ENCODE measurements at places on chromosomes 13 and 19.

DNA sequence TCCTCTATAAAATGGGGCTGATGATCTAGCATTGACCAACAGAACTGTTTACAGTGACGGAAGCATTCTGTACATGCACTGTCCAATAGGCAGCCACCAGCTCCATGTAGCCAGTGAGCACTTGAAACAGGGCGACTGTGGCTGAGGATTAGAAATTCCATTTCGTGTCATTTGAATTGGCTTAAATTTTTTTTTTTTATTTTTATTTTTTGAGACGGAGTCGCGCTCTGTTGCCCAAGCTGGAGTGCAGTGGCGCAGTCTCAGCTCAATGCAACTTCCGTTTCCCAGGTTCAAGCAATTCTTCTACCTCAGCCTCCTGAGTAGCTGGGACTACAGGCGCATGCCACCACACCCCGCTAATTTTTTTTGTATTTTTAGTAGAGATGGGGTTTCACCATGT lies 3.0 kb downstream of the PRKCG start:
- DNase-seq, result no peak

DNA sequence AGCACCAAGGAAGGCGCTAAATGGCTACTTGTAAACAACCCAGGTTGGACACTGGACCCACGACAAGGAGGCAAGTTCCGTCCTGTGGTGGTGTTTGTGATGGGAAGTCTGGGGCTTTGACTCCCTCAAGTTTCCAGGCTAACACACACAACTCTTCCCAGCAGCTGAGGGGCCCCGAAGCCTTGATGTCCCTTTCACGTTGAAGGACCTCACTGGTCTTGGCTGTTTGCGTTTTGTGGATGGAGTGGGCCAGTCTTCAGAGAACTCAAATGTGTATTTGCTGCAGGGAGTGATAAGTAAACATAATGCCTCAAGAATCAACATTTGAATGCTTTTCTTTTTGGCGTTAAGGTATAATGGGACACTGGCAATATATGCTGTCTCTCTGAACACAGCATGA lies 199.2 kb downstream of the TM9SF2 start:
- DNase-seq, result no peak

GRCh38 chr19:9727644-9728043 lies 40.9 kb downstream of the ZNF846 start:
- no peak for DNase-seq

DNA sequence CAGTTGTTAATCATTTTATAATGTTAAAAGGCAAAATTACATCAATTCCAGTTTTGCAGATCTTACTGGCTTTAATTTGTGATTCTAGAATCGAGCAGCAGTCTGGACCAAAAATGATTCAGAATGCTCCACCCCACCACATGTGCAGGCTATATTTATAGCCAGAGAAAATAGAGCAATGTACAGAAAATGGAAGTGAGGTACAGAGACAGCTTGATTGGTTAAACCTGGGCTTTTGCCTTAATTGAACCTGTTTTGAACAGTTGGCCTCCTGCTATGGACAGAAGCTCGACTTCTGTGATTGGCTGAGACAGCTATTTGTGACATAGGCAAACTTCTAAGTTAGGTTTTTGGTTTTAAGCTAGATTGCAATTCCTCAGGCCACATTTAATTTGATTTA lies 607.4 kb upstream of the MIR17HG start:
- DNase-seq, result no peak

DNA sequence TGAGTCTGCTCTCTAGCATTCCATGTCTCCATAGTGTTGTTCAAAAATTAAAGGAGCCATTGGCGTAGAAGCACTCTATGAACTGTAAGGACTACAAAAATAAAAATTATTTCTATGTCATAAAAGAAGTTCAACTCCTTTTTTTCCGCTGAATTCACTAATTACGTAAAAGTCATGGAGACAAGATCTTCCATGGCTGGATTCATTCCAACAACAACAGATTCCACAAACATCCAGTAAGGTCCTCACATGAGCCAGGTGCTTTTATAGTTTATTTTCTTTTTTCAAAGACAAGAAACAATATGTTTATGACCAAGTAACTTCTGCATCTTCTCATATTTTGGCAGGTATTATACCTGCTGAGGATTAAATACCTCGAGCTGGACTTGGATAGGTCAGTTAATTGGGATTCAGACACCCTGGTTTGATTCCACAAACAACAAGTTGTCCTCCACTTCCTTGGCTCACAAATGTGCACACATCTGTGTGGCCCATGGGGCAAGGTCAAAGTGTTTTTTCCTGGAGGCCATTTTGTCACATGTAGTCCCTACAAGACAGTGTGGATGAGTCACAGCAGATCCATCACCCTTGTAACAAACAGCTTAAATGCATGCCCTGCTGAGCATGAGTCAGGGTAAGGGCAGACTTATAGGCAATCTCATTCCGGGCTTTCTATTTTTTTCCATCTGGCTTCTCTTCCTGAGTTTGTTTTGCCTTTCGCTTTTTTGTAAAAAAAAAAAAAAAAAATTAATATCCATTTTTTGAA lies 475.6 kb downstream of the COG6 start:
- no peak for DNase-seq

- peak; percentile 68 for DNase-seq
Measured at GRCh38 chr13:29771247-29771646, 79.2 kb downstream of the UBL3 start.

GRCh38 chr13:102825400-102825799 lies 20.4 kb upstream of the ERCC5 start:
- DNase-seq, result no peak

- no peak for DNase-seq
Measured at GRCh38 chr13:42420304-42420703, 148.4 kb downstream of the AKAP11 start.

GRCh38 chr19:38571682-38572081 lies 46.1 kb downstream of the MAP4K1 start:
- no peak for DNase-seq

- DNase-seq, result peak; percentile 38
Measured at GRCh38 chr19:39351537-39352064, 9.4 kb downstream of the SAMD4B start.

GRCh38 chr13:112066624-112067004 lies 335 bp upstream of the SOX1 start:
- DNase-seq, result peak; percentile 54

GRCh38 chr13:49326222-49326917 lies 78.6 kb downstream of the CDADC1 start:
- DNase-seq, result no peak

DNA sequence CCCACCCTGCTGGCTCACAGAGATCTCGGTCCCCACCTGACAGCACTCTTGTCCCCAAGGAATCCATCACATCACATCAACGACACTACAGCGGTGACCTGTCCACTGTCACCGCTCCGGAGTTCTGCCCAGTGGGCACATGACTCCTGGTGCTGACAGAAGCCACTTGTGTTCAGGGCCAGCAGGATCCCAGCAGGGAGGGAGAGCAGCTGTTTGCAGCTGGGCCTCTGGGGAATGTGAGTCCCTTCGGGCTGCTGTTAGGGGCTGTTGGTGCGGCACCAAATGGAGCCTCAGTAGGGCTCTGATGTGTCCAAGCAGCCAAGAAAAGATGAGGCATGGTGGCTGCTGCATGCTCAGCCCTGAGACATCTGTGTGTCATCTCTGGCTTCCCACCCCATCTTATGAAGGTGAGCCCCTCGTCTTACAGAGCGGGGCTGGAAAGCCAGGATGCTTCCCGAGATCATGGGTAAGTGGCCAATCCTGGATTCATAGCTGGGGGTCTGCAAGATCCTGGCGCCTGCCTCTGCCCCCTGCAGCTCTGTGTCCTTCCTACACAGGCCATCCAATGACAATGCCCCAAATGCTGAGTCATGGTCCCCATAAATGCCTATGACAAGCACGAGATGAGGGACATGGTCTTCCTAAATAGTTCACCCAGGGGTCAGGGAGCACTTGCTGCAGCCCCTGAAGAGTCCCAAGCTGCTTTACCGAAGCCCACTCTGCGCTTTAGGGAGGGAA lies 56.0 kb downstream of the F2RL3 start:
- no peak for DNase-seq

DNA sequence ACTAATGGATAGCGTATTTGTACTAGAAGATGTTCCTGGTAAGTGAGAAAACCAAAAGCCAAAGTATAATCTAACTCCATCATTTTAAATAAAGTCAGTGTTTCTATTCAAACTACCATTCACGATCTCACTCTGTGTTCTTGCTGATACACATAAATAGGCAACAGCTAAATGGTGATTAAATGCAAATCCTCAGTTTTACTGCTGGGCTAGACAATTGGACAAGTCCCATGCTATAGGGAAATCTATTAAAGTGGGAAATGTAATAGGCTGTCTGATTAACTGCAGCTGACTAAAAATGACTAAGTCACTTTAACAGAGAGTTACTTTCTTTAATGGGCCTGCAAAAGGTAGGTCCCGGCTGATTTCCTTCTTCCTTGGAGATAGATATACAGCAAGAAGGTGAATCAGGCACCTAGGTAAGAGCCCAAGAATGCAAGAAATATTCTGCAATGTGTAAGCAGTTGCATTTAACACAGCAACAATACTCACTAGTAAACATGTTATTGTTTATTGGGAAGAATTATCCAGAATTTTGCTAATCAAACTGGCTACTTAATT lies 298.4 kb downstream of the SLITRK6 start:
- no peak for DNase-seq

GRCh38 chr13:77952737-77953136 lies 34.1 kb upstream of the EDNRB start:
- no peak for DNase-seq

DNA sequence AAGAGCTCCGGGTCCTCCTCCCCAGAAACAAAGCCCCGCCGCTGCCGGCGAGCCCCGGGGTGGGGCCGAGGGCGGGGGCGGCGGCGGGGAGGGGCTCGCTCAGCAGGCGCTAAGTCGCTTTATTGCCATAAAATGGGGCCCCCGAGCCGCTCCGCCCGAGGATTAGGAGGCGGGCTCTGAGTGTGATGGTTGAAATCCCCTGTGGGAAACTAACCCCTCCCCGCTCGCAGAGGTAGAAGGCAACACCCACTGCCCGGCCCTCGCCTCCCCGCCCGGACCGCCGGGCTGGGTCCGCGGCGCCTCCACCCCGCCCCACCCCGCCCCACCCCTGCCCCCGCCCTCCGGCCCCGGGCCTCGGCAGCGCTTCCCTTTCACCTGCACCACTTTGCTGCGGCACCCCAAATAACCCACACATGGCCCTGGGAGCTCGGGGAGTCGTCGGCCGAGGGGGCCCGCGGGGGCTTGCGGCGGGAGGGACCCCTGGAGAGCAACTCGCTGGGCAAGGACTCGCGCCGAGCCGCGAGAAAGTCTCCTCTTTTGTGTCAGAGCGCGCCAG lies at the start of gene KLF12:
TSS of gene KLF12 (minus strand) at position 184 of the 556 bp plus-strand sequence.
- DNase-seq, result peak; percentile 96

DNA sequence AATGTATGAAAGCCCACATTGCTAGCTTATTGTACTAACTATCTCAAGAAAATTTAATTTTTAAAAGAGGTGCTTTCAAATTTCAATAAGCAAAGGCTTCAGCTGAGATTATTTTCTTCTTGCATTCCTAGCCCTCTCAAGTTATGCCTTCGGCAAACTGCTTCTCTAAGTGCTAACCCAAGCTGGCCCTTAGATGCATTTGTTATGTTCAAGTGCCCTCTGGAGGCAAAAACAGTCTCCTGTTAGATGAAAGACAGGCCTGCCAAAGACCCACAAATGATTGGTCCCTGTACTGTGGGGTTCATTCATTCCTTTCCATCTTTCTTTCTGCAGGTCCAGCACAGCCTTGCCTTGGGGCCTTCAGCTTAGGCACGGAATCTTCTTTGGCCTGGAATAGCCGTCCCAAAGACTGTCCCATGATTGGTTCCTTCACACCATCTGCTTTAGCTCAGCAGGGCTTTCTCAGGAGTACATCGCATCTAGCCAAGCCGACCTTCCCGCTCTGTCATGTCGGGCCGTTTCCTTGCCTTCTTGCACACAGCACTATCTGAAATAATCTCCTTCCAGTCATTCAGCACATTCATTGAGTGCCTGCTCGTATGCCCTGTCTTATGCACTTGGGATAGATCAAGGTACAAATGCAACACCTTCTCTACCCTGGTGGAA lies 26.4 kb upstream of the TPTE2 start:
- DNase-seq, result no peak

GRCh38 chr13:72570019-72570418 lies 157.4 kb downstream of the MZT1 start:
- DNase-seq, result no peak

GRCh38 chr13:93080587-93080986 lies 146.0 kb upstream of the GPC6 start:
- DNase-seq, result no peak

DNA sequence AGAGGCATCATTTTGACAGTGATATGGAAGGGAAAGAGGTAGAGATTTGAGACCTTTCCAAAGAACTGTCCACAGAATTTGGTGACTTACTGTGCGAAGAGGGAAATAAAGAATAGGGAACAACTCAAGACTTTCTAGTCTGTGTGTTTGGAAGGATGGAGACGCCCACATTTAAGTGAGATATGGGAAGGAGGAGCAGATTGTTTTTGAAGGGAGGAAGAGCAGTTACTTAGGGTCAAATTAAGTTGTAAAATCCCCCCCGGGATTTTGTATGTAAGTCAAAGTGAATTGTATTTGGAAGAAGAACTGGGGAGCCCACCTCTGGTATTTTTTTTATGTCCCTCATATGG lies 1.2 kb downstream of the USPL1 start:
- DNase-seq, result no peak

- DNase-seq, result no peak
Measured at GRCh38 chr19:10852098-10852800, 4.0 kb downstream of the C19orf38 start.

GRCh38 chr13:21219036-21219381 lies 42.6 kb downstream of the MRPL57 start:
- DNase-seq, result no peak

DNA sequence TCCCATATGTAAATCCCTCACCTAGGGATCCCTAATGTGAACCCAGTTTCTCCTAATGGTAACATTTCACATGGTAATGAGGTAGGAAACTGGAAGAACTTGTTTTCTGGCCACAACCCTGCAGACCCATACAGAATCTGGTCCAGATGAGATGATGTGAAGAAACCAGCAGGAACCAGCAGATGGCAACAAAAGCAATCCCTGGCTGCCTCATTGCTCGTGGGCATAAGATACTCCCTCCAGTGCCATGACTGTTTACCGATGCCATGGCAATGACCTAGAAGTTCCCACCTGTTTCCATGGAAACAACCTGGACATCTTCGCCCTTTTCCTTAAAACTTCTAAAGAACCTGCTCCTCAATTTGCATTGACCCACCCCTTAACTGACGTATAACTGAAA lies 1.4 kb upstream of the CD209 start:
- DNase-seq, result peak; percentile 14

Measured in CD4-positive, alpha-beta T cell treated with Interleukin-4 for 1 hour (primary cell).